ENCODE measurements at places on chromosomes 12 and 14.
A peak's percentile ranks its signal among the peaks of the same experiment; 100 is the strongest.

DNA sequence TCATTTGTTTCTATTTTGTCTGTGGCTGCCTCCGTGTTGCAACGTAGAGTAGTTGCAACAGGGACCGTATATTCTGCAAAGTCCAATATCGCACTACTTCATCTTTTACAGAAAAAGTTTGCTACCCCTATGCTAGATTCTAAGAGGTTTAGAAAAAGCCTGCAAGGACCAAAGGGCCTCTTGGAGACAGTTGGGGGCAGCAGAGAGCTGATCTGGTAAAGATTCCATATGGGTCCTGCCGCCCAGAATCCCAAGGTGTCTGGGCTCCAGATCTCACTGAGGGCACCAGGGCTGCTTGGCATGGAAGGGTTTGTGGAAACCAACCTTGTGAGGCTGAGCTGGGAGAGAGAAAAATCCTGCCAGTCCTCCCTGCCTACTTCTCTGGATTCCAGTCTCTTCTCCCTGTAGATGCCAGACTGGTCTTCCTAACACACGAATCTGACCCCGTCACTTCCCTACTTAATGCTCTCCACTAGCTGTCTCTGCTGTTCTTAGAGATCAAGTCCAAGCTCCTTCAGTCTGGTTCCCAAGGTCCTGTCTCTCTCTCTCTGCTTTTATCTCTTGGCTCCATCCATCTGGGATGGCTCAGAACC lies 74.6 kb downstream of the GLRX5 start:
- DNase-seq, result peak; percentile 60

GRCh38 chr14:55545779-55546178 lies 34.2 kb upstream of the KTN1 start:
- no peak for DNase-seq

- DNase-seq, result no peak
Measured at GRCh38 chr12:13230500-13230899, 34.0 kb downstream of the EMP1 start.

GRCh38 chr14:53871011-53871410 lies 85.6 kb downstream of the BMP4 start:
- DNase-seq, result no peak

DNA sequence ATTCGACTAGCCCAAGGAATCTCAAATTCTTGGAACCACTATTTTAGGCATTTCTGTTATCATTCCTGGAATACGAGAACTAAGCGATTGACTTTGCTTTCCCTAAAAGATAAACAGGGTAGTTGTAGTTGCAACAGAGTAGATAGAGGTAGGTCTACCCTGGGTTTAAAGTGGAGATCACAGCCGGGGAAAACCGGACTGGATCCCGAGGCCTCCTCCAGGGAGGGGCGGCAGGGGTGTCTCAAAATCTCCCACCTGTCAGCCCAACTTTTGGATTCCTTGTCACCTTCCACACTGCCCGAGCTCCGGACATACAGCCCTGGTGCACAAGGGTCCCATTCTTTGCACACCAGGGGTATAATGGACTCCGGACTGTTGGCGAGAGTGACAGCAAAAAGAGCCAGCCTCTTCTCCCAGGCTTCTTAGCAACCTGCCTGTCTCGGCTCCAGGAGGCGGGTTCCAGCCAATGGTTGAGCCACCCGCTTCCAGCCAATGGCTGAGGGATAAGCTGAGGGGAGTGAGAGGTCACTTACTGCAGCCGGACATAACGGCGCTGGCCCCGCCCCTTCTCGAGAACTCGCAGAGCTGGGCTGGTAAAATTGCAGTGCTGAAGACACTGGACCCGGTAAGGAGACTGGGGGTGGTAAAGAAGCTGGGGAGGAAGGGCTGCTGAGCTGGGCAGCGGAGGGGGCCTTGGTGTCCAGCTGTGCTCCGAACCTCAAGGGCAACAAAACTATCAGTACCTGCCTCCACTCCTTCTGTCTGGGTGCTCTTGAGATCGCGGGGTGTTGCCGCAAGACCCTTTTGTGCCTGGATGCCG lies at the start of gene SUOX:
Gene SUOX (plus strand): TSS at position 562 of the 820 bp plus-strand sequence. CDS start 4,946 bp downstream, outside the sequence.
- DNase-seq, result peak; percentile 94

DNA sequence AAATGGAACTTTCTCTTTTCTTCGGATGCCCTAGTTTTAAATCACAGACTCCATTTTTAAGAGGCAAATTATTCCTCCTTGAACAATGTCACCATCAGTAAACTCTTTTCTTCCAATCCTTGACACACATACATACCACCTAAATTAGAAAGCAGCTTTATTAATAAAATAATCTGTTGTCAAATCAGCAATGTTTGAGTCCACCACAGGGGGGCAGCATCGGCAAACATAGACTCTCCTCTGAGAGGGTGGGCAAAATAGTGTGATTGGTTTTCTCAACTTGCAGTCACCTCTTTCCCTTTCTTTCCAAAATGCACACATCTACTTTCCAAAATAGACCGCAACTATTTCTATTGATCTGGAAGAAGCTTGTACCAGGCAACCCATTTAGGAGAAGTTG lies 438.4 kb upstream of the OR4E1 start:
- peak; percentile 22 for DNase-seq

GRCh38 chr14:24665440-24665991 lies 31.5 kb upstream of the GZMB start:
- DNase-seq, result no peak

DNA sequence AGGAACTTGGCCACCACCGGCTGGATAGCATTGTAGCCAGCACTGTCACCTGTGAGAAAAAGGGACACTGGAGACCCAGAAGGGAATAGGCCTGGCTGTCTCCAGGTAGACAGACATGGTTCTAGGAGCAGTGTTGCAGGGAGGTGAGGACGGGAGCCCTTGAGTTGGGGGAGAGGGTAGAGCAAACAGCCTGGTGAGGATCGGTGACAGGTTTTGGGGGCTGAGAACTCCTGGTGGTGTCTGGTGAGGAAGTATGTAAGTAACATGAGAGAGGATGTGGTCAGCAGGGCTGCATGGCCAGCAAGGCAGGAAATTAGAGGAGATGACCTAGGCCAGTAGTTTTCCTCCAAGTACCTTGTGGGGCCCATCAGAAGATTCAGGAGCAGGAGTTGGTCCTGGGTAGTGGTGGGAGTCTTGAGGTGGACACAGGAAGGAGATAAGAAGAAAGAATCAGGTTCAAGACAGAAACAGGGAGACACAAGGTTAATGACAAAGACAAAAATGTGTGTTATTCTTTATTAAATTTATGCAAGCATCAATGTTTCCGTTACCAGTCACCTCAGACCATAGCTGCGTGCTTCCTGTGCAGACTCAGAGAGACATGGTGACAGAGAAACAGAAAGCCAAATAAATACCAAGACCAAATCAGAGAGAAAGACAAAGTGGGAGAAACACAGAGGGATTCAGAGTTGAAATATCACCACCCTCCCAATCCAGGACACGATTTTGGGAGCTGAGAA lies at the start of gene ARHGAP9:
Gene ARHGAP9 (minus strand): TSS at position 491 of the 740 bp plus-strand sequence. CDS start 460 bp downstream, at position 31.
- no peak for DNase-seq

GRCh38 chr14:30417999-30418398 lies 141.0 kb upstream of the G2E3 start:
- DNase-seq, result no peak

GRCh38 chr14:100866666-100867630 lies 36.6 kb downstream of the RTL1 start:
- DNase-seq, result no peak

DNA sequence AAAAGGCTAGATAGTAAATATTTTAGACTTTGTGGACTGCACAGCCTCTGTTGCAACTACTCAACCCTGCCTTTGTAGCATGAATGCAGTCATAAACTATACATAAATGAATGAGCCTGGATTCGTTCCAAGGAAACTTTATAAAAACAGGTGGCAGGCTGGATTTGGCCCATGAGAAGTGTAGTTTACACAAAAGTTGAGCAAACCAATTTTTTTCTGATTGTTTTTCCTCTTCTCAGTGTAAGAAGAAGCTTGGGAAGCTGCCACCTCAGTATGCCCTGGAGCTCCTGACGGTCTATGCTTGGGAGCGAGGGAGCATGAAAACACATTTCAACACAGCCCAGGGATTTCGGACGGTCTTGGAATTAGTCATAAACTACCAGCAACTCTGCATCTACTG lies 9.5 kb downstream of the OAS1 start:
- no peak for DNase-seq

- no peak for DNase-seq
Measured at GRCh38 chr12:50571786-50572185, 67.0 kb downstream of the DIP2B start.

DNA sequence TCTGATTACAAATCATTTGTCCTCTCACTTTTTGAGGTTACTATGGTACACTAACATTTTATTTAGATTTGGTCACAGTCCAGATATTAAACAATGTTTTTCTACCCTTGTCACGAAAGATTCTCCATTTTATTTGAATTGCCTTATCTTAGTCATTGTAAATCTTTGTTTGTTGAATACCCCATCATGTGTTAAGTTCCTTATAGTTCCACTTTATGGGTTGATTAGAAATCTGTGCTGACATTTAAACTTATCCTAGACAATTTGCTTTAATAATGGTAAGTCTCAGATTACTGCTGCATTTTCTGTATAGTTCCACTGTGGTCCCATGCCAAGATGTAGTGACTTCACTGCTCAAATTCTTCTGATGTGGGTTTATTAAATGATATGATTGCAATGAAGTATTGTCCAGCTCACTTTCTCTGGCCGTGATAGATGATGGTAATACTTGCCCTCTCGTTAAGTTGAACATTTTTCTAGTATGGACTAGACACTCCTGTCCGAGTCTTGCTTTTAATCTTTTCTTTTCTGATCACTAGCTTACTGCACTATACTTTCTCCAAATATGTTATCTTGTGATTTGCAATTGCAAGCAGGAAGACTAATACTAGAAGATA lies 1107.3 kb downstream of the SLC6A15 start:
- DNase-seq, result no peak

DNA sequence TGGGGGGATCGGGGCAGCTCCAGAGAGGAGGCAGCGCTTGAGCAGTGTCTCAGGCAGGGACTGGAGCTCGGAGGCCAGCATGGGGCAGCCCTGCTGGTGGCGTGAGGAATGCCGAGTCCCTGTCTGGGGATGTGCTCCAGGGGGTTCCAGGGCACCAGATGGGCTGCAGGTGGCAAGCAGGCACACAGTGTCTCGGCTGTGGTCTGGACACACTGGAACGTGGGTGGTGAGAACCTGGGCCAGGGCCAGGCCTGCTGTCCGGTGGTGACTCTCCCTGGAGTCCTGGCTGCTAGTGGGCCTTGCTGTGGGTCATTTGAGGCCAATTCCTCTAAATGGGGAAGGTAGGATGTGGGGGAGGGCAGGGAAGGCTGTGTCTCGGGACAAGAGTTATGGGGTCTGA lies 199.4 kb upstream of the RTL1 start:
- peak; percentile 2 for DNase-seq

DNA sequence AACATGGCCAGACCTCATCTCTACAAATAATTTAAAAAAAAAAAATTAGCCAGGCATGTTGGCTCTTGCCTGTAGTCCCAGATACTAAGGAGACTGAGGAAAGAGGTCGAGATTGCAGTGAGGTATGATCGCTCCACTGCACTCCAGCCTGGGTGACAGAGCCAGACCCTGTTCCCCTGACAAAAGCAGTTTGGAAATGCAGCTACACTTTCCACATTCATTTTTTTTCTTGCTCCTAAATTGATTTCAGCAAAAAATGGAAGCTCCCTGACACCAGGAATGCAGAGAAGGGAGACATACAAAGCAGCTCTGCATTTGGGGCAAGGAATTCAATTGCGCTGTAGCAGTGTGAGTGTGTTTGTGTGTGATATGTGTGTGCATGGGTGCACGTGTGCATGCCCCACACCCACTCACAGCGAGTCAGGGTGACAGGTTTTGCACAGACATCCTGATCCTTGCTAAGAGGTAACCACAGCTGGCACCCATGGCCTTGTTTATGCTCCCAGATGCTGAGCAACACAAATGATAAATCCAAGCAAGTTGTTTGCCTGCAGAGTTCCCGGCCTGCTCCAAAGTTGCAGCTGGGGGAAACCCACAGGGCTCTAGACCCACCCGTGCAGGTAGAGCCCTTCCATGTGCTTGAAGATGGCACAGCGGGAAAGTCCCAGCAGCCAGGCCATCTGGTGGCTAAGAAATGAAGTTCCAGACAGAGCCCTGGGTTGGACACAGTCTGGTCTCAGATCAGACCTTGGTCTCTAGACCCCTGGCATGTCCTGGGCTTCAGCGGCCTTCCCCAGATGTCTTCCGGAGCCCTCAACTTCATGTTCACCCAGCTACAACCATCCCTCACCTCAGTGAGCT lies 25.9 kb upstream of the BDKRB2 start:
- DNase-seq, result no peak

- no peak for DNase-seq
Measured at GRCh38 chr12:84069198-84069597, 843.4 kb downstream of the SLC6A15 start.

DNA sequence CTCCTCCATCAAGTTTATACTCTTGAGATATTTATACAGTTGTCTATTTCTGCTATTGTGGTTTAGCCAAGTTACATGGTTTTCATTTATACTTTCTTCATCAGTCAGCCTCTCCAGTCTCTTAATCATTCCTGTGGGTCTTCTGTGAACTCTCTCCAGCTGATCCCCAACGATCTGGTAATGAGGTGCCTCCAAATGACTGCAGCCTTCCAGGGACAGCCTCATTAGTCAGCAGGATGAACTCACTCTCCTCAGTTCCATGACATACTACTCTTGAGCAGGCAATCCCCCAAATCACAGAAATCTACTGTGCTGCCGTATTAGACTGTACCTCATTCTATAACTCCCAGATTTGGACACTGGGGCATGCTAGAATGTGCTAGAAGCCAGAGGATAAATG lies 15.3 kb downstream of the AREL1 start:
- no peak for DNase-seq

GRCh38 chr12:101759396-101760047 lies 20.3 kb upstream of the SYCP3 start:
- DNase-seq, result peak; percentile 55

DNA sequence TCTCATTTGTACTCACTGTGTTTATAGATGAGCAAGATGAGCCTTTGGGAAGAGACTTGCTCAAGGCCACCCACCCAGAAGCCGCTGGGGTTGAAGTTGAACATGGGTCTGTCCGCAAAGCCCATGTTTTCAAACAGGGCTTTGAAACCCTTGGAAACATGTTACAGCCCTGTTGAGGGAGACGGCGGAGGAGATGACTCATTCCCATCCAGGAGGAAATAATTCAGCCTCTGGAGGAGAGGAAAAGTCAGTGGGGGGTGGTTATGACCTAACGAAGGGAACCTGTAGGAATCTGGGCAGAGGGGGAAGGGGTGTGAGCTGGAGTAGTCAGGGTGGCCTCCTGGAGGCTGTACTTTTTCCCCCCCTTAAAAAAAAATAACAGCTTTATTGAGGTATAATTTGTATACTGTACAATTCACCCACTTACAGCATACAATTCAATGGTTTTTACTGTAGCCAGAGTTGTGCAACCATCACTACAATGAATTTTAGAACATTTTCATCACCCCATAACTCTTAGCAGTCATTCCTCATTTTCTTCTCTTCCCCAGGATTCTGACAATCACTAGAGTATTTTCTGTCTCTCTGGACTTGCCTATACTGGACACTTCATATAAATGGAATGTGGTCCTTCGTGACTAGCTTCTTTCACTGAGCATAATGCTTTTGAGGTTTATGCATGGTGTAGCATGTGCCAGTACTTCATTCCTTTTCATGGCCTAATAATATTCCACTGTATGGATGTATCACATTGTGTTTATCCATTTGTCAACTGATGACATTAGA lies 1.9 kb upstream of the RIN3 start:
- DNase-seq, result peak; percentile 61
